ENCODE measurements at places on chromosomes 12 and 14.

DNA sequence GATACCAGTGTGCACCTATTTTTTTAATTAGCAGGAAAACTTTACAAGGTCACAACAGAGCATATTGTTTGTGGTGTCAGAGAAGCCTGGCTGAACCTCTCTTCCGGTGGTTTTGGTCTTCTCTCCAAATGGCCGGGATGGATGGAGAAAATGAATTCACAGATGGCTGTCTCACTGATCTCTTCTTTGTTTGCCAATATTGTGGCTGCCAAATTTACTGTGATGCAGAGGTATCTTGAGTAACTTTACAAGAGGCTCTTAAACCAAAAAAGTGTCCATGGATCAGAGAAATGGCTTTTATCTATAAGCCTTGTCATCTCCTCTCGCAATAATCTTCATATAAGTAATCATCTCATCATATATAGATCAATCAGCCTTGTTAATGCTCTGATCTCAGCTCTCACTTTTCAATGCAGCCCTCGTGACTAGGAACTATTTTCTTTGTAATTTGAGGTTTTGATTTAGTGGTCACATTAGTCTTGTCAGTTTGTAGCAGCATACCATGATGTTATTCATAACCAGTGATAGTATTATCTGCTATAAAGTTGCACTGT is 308.1 kb downstream of the EGLN3 start:
- DNase-seq: no peak

DNA sequence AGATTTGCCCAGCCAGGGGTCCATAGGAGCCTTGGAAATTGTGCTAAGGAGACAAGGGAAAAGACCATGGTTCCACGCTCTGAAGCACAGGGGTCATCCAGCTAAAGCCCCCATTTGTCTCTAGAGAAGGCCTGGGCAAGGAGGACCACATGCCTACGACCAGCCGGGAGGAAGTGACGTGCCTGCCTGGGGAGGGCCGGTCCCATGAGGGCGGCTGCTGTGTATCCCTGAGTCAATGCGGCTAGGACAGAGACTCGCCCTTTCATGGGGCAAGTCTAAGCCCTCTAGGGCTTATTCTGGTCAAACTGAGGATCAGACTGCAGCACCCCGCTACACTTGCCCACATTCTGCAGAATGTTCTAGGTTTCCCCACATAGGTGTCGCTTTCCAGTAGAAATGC is 20.6 kb upstream of the RIN3 start:
- no peak for DNase-seq

GRCh38 chr14:24456980-24457379 is 14.4 kb upstream of the SDR39U1 start:
- DNase-seq: no peak

DNA sequence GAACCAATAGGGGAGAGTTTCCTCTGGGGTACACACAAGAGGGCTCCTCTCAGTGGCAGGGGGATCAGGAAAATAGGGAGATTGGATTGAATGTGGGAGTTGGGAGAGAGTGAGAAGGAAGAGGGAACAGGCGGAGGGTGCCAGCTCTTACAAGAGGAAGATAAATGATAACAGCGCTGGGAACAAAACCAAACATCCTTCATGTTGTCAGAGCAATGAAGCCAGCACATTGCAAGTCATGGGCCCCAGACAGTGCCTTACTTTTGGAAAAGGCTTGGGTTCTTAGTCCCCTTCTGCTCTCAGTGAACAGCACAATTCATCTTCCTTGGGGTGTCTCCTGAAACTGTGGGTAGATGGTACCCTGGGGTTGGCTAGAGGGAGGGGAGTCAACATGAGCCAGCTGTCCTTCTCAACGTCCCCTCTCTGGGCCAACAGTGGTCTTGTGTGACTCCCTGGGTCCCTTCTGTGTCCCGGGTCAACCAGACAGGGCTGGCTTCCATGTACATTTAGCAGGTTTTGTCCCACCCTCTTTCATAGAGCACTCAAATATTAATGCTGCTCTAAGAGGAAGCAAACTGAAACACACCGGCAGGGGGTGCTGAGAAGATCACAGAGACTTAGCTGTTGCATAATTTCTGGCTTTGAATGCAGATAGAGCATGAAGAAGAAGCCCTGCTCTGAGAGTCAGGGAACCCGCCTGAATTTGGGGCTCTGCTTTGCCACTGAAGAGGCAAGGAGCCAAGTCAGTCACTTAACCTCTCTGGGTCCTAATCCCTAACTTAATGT is 138.5 kb downstream of the ESRRB start:
- DNase-seq: no peak

DNA sequence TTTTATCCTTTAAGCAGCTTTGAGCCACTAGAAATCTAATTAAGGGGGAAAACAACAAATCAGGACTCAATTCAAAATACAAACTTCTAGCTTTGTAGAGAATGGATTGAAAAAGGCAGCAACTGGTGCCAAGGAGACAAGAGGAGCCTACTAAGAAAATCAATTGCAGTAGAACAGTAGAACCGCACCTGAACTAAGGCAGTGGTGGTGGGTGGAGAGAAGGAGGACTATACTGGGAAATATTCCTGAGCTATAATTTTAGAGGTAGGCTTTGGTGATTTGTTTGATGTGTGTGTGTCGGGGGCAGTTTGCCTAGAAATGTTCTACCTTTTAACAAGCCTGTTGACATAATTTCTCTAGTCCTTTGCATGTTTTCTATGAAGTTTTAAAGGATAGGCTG is 270.9 kb upstream of the SYT10 start:
- no peak for DNase-seq

GRCh38 chr12:130826151-130826801 is 12.8 kb downstream of the STX2 start:
- DNase-seq: peak; percentile 60

GRCh38 chr12:120844768-120845449 is 59.2 kb downstream of the SPPL3 start:
- no peak for DNase-seq

GRCh38 chr12:91072931-91073330 is 15.1 kb upstream of the KERA start:
- DNase-seq: no peak

DNA sequence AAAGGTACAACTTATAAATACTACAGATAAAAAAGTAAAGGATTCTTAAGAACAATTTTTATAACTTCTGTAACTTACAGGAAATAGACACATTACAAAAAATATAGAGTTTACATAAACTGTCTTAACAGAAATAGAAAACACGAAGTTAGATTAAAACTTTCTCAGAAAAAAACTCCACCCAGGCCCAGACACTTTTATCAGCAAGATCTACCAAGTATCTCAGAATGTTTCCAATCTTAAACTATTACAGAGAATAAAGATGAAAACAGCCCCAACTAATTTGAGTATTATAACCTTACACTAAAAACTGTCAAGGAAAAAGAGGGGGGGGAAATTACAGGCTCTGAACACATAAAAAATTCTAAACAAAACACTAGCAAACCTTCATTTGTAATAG is 8.2 kb downstream of the ZFC3H1 start:
- peak; percentile 38 for DNase-seq

DNA sequence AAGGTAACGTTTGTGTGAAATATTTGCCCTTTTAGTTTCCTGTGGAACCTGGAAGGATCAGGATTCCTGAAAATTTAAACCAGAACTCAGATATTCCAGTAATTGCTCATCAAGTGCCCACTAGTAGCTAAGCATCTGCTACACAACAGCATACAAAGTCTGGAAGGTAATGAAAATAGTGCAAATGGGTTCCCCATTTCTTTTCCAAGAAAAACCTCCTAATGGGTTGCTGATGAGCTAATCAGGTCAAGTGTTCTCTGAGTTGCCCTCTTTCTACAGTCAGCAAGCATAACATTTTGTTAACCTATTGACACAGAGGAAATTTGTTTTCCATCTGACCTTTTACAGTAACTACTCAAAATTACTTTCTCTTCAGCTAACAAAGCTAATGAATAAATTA is 83.6 kb upstream of the PMCH start:
- DNase-seq: no peak

DNA sequence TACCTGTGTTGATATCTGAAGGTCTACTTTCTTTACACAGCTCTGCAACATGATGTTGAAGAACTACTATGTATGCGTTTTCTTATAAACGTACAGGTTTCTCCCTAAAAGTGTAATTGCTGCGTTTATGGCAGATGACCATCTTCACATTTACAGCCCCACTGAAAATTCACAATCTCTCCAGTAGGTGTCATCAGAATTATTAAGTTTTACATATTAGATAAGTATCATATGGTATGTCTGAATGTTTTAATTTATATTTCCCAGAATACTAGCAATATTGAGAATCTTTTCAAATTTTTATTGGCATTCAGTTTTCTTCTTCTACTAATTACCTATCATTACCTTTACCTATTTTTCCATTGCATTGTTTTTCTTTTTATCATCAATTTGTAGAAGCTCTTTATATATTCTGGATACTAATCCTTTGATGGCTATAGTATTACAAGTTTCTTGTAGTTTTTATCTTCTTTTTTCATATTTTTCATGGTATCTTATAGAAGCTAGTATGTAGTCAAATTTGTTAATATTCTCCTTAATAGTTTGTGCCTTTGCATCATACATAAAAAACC is 123.5 kb downstream of the CAPZA3 start:
- DNase-seq: peak; percentile 16

- DNase-seq: peak; percentile 33
These were observed 28.7 kb downstream of the GIT2 start for GRCh38 chr12:109967383-109968031.

GRCh38 chr12:79644274-79645234 is 46.2 kb downstream of the PAWR start:
- no peak for DNase-seq

GRCh38 chr14:90159146-90159545 is 97.2 kb upstream of the PSMC1 start:
- no peak for DNase-seq

DNA sequence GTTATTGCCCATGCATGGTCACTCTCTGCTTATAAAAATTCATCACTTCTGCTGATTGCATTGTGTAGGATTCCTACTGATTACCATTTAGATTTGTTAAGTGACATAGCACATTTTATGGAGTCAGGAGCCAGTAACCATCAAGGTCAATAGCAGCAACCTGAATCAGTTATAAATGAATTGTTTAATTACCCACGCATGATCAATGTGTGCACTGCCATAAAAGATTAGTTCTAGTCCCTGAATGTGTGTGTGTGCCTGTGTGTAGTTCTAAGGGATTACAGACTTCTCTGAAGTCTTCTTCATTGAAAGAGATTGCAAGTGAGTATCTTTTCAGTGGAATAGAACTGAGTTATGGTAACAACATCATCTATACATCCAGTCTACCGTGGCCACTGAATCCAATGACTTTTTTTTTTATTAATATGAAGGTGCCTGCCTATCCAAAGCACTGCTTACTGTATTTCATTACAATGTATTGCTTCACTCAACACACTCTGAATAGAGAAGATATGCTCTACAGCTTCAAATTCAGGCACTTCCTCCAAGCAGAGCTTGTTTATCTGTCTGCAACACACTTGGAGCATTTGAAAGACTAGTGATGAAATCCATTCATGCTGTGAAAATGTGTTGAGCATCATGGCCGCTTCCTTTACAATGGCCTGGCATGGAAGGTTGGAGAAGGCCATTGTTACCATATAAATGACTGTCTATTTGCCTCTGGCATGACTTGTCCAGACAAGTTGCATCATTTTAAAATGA is 381.7 kb downstream of the DIO2 start:
- DNase-seq: no peak

GRCh38 chr12:79532907-79533288 is 157.9 kb downstream of the PAWR start:
- no peak for DNase-seq

GRCh38 chr12:105212438-105212837 is 23.5 kb downstream of the APPL2 start:
- DNase-seq: no peak

GRCh38 chr14:35991356-35991755 is 165.2 kb downstream of the BRMS1L start:
- no peak for DNase-seq

DNA sequence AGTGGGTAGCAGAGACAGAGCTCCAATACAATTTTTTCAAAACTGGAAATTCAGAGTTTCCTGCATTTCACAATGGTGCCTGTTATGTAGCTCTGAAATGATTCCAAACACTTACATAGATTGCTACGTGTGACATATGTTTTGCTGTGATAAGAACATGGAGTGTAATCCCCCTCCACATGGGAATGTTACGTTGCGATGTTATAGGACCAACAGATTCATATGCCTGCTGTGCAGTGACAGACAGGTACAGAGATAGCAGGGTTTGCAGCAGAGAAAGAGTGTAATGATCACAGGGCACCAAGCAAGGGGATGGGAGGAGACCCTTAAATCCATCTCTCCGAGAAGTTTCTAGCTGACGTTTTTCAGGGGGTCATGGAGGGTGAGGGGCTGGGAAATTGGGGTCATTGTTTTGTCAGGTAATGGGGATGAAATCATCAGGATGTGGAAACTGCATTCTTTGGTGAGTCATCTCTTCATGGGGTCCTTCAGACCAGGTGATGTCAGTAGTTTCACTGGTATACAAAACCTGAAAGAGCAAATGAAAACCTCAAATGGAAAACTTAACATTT is 76.6 kb upstream of the OSBPL8 start:
- DNase-seq: no peak

GRCh38 chr12:83666690-83667089 is 980.0 kb downstream of the TMTC2 start:
- DNase-seq: no peak

GRCh38 chr12:5577211-5577612 is 145.3 kb downstream of the NTF3 start:
- no peak for DNase-seq

GRCh38 chr12:106171117-106171750 is 32.5 kb upstream of the NUAK1 start:
- no peak for DNase-seq

DNA sequence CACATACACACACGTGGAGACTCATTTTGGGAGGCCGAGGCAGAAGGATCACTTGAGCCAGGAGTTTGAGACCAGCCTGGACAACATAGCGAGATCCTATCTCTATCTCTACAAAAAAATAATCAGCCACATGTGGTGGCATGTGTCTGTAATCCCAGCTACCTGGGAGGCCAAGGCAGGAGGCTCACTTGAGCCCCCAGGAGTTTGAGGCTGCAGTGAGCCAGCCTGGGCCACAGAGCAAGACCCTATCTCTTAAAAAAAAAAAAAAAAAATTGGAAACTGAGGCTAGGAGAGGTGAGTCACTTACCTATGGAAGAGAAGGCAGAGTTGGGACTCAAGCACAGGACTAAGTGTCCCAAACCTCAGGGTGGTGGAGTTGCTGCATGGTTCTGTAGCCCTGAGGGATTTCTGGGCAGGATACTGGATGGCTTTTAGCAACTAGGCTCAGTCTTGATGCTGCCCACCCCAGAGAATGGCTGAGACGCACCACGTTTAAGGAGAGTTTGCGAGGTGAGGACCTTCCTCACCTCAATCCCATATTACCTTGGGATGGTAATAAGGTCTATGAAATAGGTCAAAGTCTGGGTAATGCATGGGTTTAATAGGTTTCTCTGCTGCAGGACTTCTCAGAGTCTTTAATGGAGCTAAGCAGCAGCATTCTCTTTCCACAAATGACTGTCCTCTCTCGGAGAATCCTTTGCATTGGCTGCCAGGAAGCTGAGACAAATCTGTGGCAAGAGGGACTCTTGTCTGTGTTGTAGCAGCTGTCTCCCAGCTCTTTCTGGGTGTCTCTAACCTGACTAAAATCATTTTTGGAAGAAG is 35.6 kb downstream of the SH2B3 start:
- no peak for DNase-seq
